NCI-H1694 treated with DMSO at 0.1 percent for 48 hours (cell line): ENCODE measurements at places on chromosomes 6 and 20.

DNA sequence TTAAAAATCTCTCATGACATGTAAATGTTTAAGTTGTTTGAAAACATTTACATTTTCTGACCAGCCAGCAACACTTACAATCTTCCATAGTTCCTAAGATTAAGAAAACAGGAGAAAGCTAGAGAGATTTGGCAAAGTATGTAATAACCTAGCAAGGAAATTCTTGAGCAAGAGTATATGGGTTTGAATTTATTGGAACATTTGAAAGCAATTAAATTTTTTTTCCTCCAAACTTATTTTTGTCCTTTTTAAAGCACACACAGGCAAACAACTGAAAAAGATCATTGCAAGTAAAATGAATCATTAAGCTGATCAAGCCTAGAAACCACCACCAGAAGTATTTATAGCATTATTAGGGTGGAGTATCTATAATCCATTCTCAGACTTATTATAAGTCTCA lies 20.1 kb upstream of the ZNF217 start:
- no peak for DNase-seq

DNA sequence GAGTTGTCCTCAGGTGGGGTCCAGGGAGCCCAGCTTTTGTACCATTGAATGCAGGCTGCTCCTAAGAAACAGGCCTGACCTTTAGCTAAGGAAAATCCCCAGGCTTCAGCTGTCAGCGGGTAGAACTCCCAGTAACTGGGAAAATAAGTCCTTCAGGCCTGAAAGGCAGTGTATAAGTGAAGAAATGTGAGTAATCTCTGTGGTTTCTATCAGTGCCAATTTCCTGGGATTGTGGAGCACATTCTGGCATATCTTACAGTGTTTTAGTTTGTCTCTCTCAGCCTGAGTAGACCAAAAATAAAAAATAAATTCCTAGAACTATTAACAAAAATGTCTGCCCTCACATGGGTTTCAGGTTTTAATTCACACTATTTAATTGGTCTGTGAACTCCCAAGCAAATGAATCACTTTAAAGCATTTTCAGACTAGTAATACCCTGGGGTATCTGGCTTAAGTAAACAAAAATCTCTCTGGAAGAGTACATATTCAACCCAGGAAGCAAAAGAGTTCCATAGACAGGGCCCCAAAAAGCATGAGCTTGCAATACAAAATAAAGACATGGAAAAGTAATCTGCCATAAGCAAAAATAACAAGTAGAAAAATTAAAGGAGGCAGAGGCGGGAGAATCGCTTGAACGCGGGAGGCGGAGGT lies 566.2 kb upstream of the NOX3 start:
- no peak for DNase-seq

GRCh38 chr6:31473780-31474761 lies 23.9 kb upstream of the MICB start:
- DNase-seq, result no peak

- no peak for DNase-seq
Observed at GRCh38 chr6:132404736-132405135, 3.5 kb upstream of the MOXD1 start.

- DNase-seq, result no peak
Observed at GRCh38 chr6:126672649-126673048, 332.7 kb downstream of the CENPW start.

GRCh38 chr20:10795286-10796026 lies 121.7 kb upstream of the JAG1 start:
- DNase-seq, result no peak

GRCh38 chr6:95601133-95601532 lies 23.8 kb downstream of the MANEA start:
- DNase-seq, result no peak

- DNase-seq, result no peak
Observed at GRCh38 chr6:152094992-152095592, 287.6 kb downstream of the ESR1 start.

DNA sequence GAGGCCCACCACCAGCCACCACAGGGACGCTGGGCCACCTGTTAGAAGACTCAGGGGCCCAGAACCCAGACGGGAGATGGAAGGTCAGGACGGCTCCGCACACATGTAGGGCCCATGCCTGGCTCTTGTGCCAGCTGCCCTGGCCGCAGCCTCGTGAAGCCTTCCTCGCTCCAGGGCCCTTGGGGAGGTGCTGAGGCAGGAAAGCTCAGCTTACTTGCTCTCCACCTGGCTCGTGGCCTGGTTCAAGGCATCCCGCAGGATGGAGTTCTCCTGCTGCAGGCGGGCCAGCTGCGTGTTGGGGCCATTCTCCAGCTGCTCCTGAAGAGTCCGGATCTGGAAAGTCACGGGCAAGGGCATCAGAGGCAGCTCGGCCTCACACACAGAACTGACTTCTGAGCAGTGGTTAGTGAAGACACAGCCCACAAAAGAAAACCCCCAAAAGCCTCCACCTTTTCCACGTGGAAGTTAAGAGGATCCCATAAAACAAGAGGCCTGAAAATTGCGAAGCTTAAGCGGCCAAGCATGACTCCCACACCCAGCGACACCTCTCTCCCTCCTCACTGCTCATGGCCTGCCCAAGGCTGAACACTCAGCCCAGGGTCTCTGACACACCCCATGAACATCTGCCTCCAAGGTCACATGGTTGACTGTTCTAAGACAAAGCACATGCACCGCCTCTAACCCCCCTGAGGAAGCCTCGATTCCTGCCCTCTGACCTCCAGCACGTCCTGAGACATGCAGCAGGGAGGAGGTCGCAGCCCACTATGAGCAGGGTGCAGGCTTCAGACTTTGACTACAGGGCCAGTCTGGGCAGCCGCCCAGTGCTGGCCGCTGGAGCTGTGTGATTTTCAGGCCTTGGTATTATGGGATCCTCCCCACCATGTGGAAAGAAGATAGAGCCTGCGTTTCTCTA lies 46.5 kb downstream of the RRBP1 start:
- DNase-seq, result no peak

DNA sequence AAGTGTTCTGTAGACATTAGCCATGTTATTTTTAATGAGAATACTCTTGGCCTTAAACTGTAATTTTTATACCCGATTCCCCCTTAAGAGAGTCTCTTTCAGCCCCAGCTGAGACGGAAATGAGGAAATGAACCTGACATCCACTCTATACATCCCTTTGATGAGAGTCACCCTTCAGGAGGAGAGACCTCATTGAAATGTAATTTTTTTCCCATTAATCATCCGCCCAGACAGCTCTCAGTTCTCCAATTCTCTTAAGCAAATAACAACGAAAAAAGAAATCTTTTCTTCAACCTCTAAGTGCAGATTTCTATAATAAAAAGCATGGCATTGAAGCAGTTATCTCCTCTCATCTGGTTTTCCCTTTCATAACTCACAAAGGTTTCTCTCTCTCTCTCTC lies 243.8 kb upstream of the PMEPA1 start:
- DNase-seq, result no peak

DNA sequence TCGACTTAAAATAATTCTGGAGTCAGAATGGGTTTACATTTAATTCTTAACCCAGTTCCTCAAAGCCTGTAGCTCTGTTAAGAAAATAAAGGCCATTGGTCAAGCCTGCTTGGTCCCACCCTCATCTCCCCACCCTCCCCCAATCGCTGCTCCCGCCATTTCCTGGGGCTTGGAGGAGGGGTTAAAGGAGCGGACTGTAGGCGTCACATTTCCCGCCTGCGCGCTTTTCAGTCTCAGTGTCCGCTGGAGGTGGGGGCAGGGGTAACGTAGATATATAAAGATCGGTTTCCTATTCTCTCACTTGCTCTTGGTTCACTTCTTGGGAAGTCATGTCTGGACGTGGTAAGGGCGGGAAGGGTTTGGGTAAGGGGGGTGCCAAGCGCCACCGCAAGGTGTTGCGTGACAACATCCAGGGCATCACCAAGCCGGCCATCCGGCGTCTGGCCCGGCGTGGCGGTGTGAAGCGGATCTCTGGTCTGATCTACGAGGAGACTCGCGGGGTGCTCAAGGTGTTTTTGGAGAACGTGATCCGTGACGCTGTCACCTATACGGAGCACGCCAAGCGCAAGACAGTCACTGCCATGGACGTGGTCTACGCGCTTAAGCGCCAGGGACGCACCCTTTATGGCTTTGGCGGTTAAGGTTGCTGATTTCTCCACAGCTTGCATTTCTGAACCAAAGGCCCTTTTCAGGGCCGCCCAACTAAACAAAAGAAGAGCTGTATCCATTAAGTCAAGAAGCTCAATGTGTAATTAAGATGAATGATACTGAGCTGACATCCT lies 58.9 kb downstream of the TRIM38 start:
- DNase-seq, result peak; percentile 78

- no peak for DNase-seq
Observed at GRCh38 chr6:116745176-116745575, 20.3 kb downstream of the FAM162B start.

- DNase-seq, result no peak
Observed at GRCh38 chr6:81086991-81087390, 665.5 kb downstream of the TENT5A start.

- no peak for DNase-seq
Observed at GRCh38 chr6:39772559-39773273, 19.5 kb upstream of the DAAM2 start.

DNA sequence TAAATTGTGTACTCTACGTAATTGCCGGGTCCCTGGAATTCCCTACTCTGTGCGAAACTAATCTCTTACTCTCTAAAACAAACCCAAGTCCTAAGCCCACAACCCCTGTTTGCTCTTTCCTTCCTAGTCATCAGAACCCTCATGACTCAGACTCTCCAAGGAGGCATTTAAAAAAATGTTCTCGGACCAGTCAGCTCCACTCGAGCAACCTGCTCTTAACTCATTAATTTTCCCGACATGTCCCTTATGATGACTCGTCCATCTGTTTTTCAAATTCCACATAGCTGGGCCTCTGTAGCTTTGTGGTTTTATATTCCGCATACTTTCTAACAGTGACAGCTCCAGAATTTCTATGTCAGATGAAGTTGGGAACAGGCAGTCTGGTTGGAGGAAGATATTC lies 2.6 kb upstream of the MUC22 start:
- DNase-seq, result no peak

DNA sequence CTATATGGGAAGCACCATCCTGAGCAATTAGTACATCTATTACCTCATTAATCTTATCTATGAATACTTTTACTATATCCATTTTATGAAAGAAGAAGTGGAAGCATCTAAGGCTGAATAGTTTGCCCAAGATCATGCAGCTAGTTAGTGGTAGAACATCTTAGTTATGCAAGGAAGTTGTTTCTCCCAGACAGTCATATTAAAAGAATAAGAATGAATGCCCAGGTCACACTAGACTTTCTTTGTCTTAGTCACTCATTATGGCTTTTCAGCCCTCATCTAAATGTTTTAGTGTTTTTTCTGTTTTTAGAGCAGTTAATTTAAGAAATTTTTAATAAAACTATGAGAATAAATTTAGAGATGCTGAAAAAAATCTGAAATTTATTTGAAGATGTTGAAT lies 517.5 kb downstream of the CDKAL1 start:
- DNase-seq, result no peak

DNA sequence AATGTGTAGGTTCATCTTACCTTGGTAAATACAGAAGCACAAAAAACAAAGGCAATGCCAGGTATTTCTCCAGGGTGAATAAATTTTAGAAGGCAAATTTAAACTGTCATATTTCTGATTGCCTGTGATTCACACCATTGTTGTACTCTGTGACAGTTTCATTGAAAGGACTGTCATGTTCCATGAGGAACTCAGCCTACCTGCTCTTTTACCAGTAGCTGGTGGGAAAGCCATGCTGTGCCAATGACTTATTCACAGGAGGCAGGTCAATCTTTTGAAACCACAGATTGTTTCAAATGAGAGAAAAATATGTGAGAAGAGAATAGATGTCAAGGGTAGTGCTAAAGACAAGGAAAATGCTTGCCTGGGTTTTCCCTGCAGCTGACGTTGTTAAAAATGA lies 206.4 kb downstream of the LAMA2 start:
- DNase-seq, result no peak

DNA sequence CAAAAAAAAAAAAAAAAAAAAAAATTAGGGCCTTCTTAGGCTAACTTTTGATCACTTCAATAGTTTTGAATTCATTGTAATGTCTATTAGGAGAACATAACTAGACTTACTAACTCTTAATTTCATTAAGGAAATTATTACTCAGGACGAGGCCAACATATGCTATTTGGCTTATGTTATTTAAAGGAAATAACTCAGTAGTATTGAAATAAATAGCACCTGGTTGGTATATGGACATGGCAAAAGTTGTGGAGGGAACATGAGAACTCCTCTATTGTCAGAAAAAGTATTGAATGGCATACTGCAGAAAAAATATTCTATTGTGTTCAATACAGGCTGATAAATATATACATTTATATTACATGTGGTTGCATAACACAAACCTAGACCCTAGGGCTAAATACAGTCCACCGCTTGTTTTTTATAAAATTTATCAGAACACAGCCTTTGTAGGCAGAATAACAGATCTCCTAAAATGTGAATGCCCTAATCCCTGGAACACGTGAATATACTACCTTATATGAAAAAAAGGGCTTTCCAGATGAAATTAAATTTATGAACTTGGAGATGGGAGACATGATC lies 18.0 kb downstream of the CYP24A1 start:
- no peak for DNase-seq

DNA sequence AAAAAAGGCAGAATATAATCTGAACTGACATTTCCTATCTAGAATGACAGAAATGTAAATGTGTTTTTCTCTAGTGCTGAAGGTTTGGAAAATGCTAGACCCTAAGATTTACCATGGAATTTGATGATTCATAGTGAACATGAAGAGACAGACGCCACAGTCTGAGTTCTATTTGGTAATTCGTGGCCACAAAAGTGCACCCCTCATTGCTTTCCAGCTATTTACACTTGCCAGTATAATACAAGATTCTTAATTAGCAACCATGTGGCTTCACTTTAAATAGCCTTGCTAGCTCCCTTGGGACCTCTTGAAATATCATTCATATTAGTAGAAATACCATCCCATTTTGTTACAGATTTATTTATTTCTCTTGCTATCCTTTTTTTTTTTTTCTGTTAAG lies 636.8 kb downstream of the PRKN start:
- no peak for DNase-seq

DNA sequence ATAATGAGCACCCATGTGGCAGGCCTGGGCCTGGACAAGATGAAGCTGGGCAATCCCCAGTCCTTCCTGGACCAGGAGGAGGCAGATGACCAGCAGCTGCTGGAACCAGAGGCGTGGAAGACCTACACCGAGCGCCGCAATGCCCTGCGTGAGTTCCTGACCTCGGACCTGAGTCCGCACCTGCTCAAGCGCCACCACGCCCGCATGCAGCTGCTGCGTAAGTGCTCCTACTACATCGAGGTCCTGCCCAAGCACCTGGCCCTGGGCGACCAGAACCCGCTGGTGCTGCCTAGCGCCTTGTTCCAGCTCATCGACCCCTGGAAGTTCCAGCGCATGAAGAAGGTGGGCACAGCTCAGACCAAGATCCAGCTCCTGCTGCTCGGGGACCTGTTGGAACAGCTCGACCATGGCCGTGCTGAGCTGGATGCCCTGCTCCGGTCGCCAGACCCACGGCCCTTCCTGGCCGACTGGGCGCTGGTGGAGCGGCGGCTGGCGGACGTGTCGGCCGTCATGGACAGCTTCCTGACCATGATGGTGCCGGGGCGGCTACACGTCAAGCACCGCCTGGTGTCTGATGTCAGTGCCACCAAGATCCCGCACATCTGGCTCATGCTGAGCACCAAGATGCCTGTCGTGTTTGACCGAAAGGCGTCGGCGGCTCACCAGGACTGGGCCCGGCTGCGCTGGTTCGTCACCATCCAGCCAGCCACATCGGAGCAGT lies 1.9 kb downstream of the FNDC11 start:
- DNase-seq, result no peak

- no peak for DNase-seq
Observed at GRCh38 chr6:105370351-105370750, 32.5 kb downstream of the PREP start.

- DNase-seq, result peak; percentile 45
Observed at GRCh38 chr20:1900321-1900801, 5.2 kb downstream of the SIRPA start.

- no peak for DNase-seq
Observed at GRCh38 chr6:121460170-121460569, 24.7 kb downstream of the GJA1 start.
